ENCODE measurements at places on chromosomes 4 and X.

DNA sequence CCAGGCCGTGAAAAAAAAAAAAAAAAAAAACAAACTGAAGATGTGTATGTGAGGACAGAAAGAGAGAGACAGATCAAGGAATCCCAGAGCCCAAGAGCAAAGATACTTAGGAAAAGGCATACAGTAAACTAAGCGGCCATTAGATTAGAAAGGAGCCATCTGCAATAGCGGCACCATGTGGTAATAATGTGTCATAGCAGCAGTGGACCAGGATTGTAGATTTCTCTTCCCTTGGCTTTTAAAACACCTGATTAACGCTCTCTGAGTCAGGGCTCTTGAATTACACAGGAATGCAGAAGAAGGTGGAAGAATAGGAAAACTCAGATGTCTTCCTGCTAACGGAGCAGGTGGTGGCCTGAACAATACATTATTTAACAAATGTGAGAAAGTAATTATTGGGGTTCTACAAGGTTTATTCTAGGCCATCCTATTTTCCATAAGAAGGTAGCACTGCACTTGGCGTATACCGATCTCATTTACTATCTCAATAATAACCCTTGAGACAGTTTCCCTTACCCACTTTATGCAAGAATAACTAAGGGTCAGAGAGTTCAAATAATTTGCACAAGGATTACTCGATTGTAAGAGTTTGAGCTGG, 182.7 kb downstream of the KCNIP4 start:
- peak; percentile 83 for DNase-seq

DNA sequence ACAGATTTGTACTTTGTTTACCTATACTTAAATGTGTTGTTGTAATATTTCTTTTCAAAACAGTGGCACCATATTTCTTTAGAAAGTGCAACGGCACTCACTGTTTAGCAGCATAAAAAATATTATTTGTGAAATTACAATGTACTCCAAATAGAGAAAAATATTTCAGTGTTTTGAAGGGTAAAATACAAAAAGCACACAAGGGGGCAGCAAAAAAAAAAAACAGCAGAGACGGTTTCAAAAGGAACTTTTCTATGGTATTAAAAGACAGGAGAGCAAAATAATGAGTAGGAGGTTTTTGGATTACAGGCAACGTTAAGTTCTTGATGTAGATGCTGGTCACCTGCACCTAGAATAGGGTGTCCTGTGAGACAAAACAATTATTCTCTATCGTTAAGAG, 2.0 kb downstream of the NUDT11 start:
- DNase-seq: no peak

GRCh38 chrX:2692221-2693112, 1.4 kb downstream of the CD99 start:
- DNase-seq: no peak

DNA sequence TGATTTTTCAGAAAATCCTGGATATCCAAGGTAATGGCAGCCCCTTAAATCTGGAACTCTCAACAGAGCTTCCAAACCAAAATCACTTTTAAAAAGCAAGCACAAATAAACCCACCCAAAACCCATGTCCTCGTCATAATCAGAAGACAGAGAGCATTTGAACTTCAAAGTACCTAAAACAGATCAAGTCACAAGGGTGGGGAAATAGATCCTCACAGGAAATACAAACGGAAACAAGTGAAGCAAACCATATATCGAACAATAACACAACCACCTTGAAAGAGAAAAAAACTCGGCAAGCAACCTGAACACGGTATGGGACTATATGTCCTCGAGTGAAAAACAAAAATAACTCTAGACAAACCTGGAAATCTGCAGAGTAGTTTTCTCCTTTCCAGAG, 15.9 kb upstream of the CCNQ start:
- DNase-seq: no peak

Measured in brain (organoid and tissue), 16 donors.